ENCODE measurements at places on chromosomes 13 and 19.

- DNase-seq, result no peak
These were observed 25.6 kb upstream of the GAS6 start for GRCh38 chr13:113889467-113889866.

DNA sequence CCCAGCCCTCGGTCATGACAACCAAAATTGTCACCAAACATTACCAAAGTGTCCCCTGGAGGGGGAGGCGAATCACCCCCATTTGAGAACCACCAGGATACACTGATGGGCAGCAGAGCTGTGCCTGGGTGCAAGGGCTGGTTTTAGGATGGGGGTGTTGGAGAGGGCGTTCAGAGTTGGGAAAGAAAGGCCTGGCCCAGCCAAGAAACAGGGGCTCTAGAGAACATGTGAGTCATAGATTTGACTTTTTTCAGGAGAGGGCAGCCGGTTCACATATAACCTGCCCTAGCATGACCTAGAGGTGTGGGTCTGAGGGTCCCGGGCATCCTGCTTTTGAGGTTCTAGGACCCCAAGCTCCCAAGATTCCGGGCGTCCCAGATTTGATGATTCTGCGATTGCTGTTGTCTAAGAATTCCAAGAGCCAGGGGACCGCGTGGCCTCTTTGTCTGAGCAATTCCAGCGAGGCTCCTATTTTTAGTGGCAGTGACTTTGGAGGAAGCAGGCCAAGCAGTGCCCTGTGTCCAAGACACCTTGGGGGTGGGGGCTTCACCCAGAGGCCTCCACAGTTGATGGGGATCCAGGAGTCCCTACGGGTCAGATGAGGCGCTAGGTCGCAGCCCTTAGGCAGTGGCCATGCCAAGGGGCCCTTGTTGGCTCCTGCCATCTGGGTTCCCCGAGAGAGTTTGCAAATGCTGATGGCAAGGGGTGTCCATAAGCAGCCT is 5.1 kb downstream of the WIZ start:
- no peak for DNase-seq

- DNase-seq, result no peak
These were observed 631 bp downstream of the LACC1 start for GRCh38 chr13:43880214-43880855.

DNA sequence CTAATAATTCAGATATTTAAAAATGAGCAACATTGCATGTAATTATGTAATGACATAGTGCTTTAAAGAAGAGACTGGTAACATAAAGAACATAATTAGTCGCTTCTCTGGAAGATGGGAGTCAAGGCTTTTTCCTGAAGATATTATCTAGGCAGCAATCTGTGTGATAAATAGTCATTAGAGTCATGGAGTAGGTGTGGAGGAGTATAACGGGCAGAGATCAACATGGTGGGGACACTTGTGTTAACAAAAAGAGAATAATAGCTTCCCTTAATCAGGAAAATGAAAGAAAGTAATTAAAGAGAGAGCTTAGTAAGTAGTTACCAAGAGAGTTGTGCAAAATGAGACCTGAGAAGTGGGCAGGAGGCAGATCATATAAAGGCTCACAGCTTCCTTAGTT is 1417.1 kb upstream of the ATXN8OS start:
- DNase-seq, result no peak

- DNase-seq, result no peak
These were observed 255.4 kb downstream of the COG6 start for GRCh38 chr13:39910833-39911232.

DNA sequence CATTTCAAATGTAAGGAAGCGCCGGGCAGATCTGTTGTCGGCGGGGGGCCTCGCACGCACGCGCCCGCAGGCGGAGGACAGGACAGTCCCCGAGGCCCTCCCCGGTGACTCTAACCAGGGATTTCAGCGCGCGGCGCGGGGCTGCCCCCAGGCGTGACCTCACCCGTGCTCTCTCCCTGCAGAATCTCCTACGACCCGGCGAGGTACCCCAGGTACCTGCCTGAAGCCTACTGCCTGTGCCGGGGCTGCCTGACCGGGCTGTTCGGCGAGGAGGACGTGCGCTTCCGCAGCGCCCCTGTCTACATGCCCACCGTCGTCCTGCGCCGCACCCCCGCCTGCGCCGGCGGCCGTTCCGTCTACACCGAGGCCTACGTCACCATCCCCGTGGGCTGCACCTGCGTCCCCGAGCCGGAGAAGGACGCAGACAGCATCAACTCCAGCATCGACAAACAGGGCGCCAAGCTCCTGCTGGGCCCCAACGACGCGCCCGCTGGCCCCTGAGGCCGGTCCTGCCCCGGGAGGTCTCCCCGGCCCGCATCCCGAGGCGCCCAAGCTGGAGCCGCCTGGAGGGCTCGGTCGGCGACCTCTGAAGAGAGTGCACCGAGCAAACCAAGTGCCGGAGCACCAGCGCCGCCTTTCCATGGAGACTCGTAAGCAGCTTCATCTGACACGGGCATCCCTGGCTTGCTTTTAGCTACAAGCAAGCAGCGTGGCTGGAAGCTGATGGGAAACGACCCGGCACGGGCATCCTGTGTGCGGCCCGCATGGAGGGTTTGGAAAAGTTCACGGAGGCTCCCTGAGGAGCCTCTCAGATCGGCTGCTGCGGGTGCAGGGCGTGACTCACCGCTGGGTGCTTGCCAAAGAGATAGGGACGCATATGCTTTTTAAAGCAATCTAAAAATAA is 18.2 kb downstream of the IL17D start:
- DNase-seq, result no peak

DNA sequence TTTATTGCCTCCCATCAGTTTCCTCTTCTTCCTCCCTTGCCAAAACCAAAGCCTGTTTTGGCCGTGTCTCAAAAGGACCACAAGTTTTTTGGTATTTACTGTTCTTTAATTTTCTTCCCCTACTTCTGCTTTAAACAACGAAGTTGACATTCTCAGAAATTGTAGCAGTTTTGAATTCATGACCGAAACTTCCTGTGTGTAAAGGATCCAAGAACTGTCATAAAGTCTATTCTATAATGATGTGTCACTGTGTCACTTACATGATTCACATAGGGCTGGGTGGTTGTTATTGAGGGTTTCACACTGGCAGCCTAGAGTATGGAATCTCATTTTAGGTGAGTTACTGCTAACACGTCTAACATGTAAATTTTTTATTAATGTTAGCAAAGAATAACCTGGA is 741.0 kb upstream of the KLHL1 start:
- DNase-seq, result no peak

DNA sequence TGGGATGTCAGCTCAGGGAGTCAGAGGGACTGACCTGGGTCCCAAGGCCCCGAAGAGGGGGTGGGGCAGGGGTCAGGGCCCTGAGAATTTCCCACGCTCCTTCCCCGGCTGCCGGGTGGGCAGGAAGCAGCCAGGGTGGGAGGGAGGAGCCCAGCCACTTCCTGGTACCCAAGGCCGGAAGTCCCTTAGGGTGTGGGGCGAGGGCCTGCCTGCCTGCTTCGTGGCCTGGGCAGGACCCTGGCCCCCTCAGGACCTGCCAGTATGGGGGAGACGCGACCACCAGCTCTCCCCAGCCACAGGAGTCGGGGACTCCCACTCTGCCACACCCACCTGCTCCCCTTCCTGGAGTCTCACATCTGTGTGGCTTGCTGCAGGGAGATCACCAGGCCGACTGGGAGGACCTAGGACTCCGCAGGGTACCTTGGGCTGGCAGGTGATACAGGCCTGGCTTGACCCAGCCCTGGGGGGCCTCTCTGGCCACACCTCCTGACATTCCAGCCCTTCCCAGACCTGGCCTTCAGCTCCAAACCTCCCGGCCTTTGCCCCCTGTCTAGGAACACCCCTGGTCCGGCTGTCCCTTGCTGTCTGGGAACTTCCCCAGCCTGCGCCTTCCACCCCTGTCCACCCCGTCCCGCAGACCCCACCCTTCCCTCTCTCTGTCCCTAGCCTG is 9.8 kb upstream of the CIRBP start:
- DNase-seq, result peak; percentile 46

GRCh38 chr19:33740811-33741396 is 55.8 kb upstream of the KCTD15 start:
- no peak for DNase-seq

GRCh38 chr13:32951580-32951979 is 64.6 kb upstream of the KL start:
- DNase-seq, result no peak

DNA sequence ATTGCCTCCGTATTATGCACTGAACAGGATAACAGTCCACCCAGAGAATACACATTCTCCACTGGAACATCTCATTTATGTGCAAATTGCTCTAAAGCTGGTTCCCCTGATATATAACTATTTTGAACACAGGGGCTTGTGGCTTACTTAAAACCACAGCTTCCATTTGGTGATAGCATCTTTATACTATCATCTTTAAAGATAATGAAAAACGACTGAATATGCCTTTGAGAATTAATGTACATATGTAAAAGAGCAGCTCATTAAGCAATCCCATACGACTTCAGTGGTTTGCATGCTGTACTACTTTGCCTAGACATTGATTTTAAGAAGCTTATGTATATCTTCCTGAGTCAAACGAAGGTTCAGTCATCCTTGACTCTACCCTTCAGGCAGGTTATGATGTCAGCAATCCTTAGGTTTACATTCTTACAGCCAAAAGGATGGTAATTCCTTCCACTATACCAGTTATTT is 40.8 kb downstream of the BRD4 start:
- no peak for DNase-seq

DNA sequence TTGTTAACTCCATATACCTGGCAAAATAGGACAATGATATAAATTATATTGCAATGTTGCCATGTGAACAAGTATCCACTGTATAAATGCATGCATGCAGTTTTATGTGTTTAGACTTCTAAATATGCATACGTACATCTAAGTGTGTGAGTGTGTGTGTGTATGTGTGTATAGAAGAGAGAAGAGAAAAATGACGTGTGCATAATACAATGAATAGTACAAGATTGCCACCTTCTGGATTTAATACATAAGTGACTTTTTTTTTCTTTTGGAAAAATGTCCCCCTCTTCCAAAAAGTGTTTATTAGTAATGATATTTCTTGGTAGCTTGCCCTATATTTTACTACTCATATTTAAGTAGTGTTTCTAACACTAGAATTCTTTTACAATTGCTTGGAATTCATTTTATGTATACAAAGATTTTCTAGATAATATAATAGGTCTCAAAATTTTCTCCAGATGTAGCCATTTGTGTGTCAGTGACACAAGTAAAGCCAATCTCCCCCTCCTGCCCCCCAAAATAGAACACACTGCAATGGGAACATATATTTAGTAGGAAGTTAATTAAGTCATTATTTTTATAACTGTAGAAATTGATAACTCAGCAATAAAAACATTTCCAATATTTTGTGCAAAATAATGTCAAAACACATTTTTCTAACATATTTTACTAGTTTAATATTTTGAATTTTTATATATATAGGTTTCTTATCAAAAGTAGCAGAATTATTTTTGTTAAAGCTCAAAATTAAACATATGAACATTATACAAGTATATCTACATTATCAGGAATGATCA is 783.3 kb upstream of the ATXN8OS start:
- DNase-seq, result no peak

DNA sequence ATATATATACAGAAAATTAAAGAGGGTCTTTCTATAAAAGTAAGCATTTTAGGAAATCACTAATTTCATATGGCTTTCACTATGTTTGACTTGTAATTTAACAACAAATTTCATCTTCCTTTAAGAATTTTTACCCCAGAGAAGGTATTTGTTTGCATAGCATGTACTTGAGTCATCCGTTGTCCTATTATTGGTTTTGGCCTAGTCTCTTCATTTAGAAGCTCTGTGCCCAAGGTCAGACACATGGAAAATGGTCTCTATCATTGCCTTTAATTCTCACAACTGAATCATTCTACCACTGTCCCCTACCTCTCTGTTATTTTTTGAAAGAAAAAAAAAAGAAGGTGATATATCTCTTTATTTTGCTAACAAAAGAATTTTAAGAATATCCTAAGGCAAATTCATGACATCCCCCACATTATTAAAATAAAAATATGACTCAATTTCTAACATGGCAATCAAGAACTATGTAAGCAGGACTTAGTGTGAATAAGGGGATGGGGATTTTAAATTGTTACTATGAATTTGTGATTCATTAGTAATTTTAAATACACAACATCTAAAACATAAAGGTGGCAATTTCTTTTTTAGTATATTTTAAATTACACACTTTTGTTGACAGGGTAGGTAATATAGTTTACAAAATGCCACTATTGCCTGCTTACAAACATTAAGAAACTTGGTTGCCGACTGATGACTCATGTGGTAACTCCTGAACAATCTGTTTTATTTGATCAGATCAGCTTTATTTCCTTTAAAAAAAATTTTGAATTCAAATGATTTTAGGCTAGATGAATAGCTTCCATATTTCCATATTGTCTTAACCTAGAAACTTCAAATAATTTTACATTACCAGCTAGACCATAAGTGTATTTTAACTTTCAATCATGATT is 13.9 kb downstream of the SLITRK5 start:
- DNase-seq, result no peak

DNA sequence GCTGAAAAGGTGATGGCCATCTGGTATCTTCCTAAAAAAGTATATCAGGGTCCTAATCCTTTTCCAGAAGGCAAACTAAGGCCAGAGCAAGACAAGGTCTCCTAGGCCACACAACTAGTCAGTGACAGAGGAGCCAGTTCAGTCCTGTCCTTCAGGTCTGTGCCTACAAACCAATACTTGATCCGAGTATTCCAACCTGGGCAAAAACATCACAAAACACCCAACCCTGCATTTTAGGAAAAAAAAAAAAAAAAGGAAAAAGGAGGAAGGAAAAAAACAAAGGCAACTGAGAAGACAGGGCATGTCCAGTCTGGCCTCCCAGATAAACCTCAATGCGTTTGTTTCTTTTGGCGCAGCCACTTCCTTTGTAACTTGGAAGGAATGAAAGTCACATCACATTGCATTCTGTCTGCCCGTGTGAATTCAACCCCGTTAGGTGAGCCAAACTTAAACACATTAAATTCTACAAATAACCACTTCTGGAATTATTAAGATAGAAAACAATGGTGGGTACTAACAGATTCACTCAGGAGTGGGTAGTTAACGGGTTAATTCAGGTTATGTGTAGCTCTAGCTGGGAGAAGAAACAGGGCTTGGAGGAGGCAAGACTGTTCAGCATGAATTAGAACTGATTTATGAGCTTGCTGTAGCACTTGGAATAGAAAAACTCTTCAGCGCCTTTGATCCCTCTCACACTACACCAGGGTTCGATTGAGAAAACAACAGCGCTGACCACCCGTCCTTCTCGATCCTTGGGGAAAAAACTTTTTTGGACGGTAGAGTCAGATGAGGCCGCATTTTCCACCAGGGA is 43.0 kb upstream of the HNRNPA1L2 start:
- no peak for DNase-seq

- no peak for DNase-seq
These were observed 5.8 kb downstream of the SPHK2 start for GRCh38 chr19:48624791-48625723.

DNA sequence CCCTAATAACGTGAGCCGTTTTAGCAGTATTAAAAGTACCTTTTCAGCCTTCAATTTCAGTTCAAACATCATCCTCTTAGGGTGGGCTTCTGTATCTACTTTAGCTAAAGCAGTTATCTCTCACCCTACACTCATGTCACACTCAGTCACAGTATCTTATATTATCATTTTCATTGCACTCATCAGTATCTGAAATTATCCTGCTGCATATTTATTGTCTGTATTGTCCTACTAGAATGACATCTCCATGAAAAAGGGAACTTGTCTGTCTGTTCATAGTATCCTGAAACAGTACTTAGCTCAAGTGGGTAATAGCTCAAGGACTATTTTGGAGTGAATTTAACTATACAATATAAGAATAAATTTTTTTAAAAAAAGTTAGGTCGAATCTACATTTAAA is 19.9 kb upstream of the RFC3 start:
- DNase-seq, result no peak

- DNase-seq, result no peak
These were observed 8.0 kb downstream of the BSG start for GRCh38 chr19:580274-580835.

GRCh38 chr19:8806661-8807060 is 25.4 kb downstream of the ZNF558 start:
- no peak for DNase-seq

All from activated T-helper 1 cell treated with anti-CD3 and anti-CD28 coated beads, Interleukin-2, amount 50 U/mL, for 16 hours (primary cell).